Non-pigmented ciliary epithelial cell (primary cell): ENCODE measurements at places on chromosomes 12 and 14.

DNA sequence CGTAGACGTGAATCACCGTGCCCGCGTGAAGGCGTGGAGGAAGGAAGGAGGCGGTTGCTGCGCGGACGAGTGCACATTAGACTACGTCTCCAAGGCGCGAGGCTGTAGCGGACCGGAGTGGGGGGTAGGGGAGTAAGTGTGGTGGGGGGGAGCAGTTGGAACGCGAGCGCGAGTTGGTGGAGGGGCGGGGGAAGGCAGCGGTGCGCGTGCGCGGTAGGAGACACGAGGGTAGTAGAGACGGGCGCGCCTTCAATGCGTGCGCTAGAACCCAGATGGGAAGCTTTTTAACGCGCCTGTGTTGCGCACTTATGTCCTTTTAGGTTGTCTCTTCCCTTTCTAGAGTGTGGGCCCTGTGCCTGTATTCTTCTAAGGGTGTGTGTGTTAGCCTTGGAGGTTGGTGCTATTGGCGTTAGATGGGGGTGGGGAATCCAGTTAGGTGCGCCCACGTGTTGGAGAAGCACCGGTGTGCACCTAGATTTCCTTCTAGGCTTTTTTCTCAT lies 604 bp downstream of the EIF4B start:
- no peak for DNase-seq

- DNase-seq, result no peak
These were observed 70.6 kb downstream of the SAMD4A start for GRCh38 chr14:54637270-54638134.

DNA sequence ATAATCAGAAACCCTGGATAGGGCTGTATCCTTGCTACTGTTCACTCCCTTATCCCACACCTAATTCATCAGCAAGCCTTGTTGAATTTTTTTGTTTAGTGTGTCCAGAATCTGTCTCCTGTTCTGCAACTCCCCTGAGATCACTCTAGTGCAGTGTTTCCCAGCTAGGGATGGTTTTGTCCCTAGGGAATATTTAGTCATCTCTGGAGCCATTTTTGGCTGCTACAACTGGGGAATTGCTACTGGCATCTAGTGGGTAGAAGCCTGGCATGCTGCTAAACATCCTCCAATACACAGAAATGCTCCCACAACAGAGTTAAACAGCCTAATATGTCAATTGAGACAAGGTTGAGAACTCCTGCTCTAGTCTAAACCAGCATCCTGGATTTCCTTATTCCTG lies 248.0 kb downstream of the NPAS3 start:
- DNase-seq, result no peak

DNA sequence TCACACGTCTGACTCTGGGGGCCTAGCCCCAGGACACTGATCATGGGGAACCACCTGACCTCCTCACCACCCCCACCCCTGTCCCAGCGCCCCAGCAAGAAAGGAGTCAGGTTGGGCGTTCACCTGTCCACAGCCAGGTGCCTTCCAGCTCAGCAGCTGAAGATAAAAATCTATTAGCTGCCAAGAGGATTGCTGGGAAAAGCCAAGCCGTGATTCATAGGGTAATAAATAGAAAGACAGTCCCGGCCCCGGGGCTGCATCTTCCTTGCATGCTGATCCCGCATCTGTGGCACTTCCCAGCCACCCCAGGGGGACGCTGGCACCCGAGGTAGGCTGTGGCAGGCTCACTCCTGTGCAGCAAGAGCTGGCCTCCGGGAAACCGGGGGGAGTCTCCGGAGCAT lies 70.2 kb upstream of the NCOR2 start:
- no peak for DNase-seq

- DNase-seq, result no peak
These were observed 65.3 kb downstream of the PRIMA1 start for GRCh38 chr14:93723001-93723400.

DNA sequence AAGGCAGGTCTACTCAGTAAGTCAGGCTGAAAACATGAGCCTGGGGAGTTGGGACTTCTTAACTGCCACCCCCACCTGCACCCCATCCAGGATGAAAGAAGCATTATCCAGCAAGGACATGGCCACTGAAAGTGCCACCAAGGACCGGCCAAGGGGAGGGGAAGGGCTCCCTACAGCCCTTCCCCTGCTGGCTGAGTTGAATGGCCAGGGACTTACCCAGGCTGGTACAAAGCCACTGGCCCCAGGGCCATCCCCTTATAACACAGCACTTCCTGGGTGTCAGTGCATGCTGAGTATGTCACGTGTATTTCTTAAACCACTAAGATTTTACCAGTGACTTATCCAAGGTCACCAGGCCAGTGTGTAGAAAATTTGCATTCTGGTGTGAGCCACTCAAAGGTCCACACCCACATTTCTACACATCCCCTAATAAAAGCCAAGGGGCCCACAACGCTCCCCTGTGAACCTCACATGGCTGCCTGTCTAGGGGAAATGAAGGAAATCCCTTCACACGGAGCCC lies 29.3 kb upstream of the ZFP36L1 start:
- DNase-seq, result no peak

DNA sequence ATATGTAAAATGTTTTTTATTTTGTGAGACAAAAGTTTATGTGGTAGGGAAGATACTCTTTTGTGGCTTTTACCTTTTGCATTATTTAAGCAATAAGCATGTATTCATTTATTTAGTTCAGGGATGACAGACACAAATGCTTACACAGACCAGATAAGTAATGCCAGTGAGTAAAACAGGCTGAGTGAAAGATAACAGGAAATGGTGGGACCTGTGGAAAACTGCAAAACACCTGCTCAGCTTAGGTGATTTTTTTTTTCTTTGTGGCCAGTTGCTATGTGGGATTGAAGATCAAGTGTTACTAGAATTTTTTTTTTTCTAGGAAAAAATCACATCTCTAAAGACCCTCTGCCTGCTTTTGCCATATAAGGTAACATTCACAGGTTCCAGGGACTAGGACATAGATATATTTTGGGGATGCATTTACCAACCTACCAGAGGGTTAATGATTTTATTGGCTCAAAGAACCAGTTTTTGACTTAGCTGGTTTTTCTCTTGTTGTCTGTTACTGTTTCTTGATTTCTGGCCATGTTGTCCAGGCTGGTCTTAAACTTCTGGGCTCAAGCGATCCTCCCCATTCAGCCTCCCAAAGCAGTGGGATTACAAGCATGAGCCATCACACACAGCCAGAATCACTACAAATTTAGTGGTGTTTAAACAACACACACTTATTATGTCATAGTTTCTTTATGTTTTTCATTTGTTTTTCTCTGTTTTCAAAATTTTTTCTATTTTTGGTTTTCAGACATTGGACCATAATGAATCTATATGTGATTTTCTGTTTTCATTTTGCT lies 9.8 kb downstream of the PSMA6 start:
- no peak for DNase-seq

DNA sequence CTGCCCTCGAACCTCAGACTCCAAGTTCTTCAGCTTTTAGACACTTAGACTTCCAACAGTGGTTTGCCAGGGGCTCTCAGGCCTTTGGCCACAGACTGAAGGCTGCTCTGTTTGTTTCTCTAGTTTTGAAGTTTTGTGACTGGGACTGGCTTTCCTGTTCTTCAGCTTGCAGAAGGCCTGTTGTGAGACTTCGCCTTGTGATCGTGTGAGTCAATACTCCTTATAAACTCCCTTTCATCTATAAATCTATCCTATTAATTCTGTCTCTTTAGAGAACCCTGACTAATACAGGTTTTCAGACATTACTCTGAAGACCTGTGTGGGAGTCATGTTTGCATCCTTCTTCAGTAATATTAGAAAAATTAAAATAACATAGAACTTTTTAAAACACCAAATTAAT lies 289.1 kb downstream of the RMST start:
- no peak for DNase-seq

DNA sequence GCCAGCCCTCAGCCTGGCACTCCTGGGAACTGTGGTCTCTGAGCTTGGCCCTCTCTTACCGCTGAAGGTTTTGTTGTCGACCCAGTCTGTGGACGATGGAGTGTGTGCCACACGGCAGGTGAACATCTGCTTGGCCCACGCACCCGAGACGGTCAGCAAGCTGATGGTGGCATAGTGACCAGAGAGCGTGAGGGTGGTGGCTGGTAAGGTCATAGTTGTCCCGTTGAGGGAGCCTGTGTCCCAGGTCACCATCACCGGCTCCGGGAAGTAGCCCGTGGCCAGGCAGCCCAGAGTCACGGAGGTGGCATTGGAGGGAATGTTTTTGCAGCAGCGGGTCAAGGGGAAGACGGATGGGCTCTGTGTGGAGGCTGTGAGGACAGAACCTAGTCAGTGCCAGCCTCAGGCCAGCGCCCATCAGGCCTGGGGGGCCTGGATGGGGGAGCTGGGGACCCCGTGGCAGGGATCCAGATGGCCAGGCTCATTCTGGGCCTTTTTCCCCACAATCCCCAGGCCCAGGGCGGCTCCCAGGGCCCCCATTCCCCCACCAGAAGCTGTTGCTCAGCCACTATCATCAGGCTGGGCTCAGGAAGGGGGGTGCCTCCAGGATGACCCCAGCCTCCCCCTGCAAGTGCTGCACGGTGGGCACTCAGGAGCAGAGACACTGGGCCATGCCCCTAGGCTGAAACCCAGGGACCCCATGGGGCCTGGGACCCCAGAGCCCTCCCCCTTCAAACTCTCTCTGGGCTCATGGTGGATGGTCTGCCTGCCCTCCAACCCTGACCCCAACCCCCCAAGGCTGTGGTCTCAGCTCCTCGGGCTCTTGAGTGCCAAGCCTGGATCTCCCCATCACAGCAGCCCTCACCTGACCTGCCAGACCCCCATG lies 75.2 kb downstream of the TMEM121 start:
- DNase-seq, result no peak

GRCh38 chr12:47602325-47602724 lies 103.5 kb downstream of the RPAP3 start:
- DNase-seq, result peak; percentile 13

DNA sequence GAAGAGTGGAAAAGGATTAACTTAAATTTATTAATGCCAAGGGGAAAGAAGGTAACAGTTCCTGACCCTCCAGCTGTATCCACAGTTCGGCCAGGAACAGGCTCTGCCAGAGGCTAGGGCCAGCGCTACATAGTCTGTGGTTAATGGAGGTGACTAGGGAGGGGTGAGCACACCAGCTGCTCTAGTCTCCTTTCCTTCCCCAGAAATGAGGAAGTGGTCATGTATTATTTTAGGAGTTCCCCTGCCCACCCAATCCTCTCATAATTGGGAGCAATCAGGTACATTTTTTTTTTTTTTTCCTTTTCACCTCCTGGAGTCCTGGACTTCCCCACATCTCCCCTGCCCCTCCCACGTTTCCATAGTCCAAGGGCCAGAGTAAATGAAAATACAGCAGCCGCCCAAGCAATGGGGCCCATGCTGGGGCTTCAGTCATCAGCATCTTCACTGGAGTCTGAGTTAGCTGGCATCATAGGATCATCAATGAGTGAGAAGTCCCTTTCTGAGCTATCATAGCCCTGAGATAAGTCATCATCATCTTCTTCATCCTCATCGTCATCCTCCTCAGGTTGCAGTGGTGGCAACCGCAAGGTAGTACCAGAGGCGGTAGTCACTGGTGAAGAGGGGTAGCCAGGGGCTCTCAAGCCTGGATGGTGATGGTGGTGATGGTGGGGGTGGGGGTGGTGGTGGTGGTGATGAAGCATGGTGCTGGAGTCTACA lies 1.5 kb upstream of the SUPT16H start:
- no peak for DNase-seq

DNA sequence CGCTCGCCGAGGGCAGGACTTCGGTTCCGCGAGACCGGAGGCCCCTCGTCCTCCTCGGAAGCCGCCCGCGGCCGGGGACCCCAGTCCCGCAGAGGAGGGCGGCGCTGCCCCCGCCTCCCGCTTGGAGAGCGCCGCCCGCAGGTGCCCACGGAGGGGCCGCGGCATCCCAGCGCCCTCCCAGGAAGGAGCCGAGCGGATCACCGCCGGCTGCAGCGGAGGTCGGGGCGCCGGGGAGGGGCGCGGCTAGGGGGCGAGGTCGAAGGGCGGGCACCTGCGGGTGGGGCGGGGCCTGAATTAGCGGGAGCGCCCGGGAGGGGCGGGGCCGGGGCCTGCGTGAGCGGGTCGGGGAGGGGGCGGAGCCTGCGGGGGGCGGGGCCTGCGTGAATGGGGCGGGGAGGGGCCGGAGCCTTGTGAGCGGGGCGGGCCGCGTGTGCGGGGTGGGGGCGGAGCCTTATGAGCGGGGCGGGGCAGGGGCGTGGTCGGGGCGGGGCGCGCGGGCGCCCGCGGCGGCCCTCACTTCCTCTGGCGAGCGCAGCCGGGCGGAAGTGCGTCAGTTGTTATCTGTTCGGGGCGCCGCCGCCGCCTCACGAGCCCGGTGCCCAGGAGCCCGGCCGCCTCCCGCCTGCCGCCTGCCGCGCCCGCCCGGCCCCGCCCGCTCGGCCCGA lies at the start of gene FBRSL1:
TSS of gene FBRSL1 (plus strand) at position 550 of the 665 bp plus-strand sequence.
- DNase-seq, result peak; percentile 15

DNA sequence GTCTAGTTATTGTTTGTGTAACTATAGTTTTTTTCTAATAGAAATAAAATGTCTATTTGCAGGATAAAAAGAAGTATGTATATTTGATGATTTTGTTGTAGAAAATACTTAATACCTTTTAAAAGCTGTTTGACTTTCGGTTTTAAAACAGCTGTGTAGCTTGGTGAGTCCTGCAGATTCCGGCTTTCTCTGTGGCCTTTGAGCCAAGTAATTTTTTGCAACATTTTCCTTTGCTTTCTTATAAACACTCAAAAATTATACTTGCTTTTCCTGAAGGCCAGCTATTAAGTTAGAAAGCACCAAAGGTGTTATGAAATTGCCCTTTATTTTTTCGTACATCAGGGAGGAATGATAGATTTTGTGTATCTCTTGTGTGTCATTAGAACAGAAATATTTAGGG lies 63.6 kb downstream of the CRADD start:
- DNase-seq, result no peak

GRCh38 chr14:99057576-99058083 lies 214.4 kb downstream of the BCL11B start:
- DNase-seq, result no peak

GRCh38 chr14:32627545-32628298 lies 298.6 kb downstream of the AKAP6 start:
- DNase-seq, result no peak

DNA sequence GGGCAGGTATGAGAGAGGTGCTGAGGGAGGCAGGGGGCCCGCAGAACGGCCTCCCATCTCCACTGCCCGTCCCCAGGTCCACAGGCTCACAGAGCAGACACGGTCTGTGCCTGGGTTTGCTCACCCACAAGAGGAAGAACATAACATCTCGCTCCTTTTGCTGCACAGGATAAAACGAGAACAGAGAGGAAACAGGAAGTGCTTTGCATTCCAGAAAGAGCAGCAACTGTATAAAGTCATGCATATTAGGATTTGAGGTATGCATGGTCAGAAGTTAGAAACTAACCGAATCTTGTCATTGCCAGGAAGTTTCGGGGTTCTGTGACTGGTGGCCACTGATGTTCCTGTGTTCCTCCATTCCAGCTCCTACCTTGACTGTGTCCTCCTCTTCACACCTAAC lies 25.0 kb downstream of the NTF3 start:
- peak; percentile 61 for DNase-seq

DNA sequence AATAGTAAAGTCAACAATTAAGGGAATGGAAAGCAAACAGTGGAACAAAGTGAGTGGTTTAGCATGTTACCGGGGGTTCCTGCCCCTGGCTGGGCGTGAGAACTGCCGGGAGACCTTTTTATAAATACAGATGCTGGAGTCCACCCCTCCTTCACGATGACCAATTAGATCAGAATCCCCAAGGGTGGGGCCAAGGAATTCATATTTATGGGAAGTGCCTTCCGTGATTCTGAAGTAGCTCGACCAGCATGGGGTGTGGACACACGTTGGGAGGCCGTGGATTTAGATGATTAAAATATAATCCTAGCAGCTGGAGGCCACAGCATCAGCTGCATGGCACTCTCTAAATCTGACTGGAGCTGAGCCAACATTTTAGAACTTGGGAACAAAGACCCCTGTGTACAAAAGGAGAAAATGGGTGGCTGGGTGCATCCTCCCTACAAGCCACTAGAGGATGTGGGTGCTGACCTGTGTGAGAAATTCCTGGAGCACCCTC lies 87.9 kb downstream of the SRRM4 start:
- no peak for DNase-seq
